ENCODE measurements at places on chromosomes 5 and 9.

GRCh38 chr5:14608169-14608568 lies 26.6 kb downstream of the OTULINL start:
- no peak for DNase-seq

GRCh38 chr5:8478326-8478725 lies 609.4 kb downstream of the MTRR start:
- DNase-seq = no peak

DNA sequence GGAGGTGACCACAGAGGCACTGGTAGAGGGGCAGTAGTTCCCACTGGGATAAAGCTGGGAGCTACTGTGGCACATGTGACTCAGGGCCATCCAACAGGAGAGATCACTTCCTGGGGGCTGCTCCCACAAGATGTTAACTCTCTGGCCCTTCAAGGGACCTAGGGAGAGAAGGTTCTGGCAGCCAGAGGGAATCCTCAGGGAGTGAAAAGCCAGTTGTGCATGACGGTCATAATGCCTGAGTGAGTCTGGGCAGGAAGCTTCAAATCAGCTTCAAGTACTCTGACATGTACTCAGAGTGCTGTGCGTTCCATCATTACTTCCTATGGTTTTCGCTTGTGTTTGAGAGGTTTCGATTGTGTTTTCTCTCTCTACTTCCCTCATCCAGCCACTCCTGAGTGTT lies 388.5 kb downstream of the GABRG2 start:
- no peak for DNase-seq

GRCh38 chr9:33106827-33107621 lies 30.6 kb upstream of the SMU1 start:
- no peak for DNase-seq

DNA sequence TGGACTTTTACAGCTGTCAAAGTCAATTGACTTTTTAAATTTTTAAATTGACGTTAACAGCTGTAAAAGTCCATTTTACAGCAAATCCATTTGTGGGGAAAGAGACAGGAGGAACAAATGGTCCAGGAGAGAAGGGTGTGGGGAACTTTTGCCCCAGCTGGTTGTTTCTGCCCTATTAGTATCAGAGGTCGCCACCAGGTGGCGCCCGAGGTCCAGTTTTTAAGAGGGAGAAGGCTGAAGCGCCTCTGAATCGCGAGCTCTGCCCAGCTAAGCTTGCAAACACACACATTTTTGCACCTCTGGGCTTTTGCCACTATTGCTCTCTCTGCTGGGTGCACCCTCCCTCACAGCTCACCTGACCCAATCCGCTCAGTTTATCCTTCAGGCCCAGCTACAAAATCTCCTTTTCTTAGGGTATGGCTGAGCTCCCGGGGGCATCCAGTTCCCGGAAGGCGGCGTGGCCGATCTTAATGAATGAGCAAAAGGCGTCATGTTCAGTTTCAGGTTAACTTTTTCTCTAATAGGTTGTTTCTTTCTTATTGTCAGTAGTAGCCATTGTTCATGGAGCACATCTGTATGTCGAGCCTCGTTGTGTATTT lies 6.3 kb upstream of the TTLL11 start:
- DNase-seq = peak; percentile 87

- DNase-seq = no peak
Observed at GRCh38 chr5:37875051-37875787, 35.4 kb upstream of the GDNF start.

- DNase-seq = no peak
Observed at GRCh38 chr5:83844449-83845068, 123.9 kb upstream of the HAPLN1 start.

Measured in glutamatergic neuron (in vitro differentiated cells).